ENCODE measurements at places on chromosomes 7 and 10.

GRCh38 chr7:33044986-33045385 lies 17.6 kb downstream of the NT5C3A start:
- no peak for DNase-seq

DNA sequence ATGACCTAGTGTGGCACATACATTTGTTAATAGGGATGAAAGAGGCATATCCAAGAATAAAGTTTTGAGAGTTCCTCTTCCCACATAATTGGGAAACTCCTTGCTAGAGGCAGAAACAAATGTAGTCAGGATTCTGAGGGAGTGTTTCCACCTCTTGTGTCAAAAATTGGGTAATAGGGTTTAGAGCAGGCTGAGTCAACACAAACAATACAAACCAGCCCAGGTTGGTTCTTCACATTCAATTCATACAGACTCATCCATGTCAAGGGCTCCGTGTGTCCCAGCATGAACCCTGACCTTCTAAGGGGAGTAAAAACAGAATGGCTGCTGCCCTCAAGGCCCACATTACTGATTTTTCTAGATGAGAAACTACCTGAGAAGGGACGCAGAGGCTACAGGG lies 75.3 kb downstream of the GLI3 start:
- DNase-seq = no peak

GRCh38 chr10:5293691-5294550 lies 70.8 kb upstream of the UCN3 start:
- peak; percentile 56 for DNase-seq

GRCh38 chr7:16491148-16491547 lies 25.6 kb upstream of the SOSTDC1 start:
- no peak for DNase-seq

- DNase-seq = no peak
These were observed 352 bp upstream of the ZNF485 start for GRCh38 chr10:43605850-43606322.

DNA sequence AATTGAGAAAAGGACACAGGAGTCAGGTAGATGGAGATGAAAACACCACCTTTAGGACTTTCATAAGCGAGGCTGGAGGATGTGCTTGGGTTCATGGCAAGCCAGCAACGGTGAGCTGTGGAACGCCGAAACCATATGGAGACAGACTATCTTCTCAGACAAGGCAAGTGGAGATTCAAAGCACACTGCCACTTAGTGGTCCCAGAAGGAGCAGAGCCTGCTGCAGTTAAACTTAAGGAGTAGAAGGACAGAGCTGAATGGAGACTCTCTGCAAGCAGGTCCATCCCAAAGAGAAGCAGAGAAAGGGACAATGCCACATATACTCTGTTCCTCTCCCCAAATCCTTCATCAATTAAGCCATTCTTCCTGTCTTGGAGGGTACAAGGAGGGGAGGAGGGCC lies 236.3 kb upstream of the HABP2 start:
- no peak for DNase-seq

DNA sequence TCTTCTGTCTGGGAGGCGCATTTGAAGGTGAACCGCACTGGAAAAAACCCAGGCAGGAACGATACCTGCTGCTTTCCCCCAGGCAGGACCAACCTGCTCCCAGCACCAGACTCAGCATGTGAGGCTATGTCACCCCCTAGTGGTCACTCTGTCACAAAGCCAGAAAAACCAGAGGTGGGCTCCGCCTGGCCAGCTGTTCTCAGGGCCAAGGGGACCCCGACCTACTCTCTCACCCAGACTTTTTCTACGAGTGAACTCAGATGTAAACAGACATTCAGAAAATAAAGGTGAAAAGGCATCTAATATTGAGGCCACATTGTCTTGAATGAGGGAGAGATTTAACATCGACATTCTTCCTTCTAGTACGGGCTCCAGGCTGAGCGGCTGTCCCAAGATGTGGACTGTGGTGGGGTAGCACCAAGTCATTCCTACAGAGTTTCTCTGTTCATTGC lies 117.3 kb downstream of the PRKAG2 start:
- DNase-seq = peak; percentile 51

DNA sequence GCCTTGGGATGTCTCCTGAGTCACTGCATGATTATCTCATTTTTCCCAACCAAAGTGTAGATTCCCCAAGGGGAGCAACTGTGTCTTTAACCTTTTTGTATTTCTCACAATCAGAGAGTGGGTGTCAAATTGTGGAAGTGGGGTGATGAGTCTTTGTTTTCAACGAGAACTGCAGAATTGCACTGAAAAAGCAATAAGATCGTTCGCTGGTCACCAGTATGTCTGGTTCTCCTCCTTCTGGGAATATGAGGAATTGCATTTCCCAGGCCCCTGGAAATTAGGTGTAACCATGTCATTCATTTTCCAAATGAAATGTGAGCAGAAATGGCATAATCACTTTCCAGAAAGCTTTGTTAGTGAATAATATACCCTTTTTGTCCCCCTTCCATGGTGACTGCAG lies 326.9 kb downstream of the GPAM start:
- no peak for DNase-seq

- no peak for DNase-seq
These were observed 24.5 kb upstream of the RHOBTB1 start for GRCh38 chr10:60968504-60968903.

DNA sequence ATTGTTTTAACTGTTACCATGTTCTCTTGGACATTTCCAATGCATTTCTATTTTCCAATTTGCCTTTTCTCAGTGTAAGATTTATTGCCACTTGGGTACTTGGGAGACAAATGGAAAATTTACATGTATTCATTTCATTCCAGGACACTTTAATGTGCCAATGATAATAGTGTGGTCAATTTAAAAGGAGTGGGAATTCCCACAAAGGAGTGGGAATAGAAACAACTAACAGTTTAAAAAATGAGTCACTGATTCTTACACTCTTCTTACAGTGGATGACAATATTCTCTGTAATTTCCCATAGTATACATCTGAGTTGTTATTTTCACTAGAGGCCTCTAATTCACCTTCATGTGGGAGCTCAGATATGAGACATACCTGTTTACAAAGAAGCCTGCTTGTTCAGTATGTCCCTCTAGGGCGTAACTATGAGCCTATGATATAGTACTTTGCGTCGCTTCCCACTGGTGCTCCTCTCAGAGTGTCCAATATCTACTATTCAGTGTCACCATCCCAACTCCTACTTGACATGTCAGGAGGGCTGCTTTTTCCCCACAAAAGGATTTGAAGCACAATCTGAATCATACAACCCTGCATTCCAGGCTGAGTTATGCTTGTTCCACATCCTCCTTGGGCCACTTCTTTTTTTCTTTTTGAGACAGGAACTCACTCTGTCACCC lies 301.3 kb downstream of the PHTF2 start:
- DNase-seq = no peak

DNA sequence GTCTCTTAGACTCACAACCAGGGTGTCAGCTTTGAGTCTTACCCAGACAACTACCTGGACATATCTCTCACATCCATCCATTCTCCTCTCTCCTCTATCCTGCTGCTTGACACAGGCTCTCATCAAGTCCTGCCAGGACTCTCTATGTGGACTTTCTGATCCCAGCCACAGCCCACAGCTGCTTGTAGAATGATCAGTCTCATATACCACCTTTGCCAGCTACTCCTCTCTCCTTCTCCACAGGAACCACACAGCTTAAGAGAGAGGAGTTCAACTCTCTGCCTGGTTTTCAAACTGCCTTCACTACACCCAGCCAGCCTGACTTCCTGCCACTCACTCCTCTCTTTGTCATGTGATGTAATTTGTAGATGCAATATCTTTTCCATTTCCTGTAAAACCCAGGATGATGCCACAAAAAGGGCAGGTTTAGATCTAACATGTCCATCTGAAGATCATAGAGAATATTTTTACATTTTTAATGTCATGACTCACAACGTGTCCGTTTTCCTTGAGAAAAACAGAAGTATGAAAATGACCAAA lies 154.0 kb downstream of the RAB11FIP2 start:
- DNase-seq = no peak

GRCh38 chr10:68492118-68492517 lies 20.3 kb upstream of the DNA2 start:
- no peak for DNase-seq

DNA sequence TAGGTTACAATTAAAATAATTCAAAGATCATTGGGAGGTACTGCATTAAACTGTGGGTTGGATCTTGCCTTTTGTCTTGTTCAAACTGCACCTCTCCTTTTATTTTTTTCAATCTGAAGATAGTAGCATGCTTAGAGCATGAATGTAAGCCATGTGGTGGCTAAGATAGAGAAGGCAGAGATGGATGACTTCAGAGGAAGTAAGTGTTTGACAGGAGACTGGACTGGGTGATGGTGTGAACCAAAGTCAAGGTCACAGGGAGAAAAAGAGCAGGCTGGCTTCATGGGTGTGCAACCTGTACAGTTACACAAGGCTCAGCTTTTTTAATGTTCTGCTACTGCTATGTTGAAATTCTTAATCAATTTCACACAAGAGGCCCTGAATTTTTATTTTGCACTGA lies 85.6 kb downstream of the ZEB1 start:
- no peak for DNase-seq

GRCh38 chr7:42097752-42098151 lies 139.3 kb downstream of the GLI3 start:
- no peak for DNase-seq

- DNase-seq = no peak
These were observed 24.6 kb downstream of the WIPI2 start for GRCh38 chr7:5214641-5215040.

DNA sequence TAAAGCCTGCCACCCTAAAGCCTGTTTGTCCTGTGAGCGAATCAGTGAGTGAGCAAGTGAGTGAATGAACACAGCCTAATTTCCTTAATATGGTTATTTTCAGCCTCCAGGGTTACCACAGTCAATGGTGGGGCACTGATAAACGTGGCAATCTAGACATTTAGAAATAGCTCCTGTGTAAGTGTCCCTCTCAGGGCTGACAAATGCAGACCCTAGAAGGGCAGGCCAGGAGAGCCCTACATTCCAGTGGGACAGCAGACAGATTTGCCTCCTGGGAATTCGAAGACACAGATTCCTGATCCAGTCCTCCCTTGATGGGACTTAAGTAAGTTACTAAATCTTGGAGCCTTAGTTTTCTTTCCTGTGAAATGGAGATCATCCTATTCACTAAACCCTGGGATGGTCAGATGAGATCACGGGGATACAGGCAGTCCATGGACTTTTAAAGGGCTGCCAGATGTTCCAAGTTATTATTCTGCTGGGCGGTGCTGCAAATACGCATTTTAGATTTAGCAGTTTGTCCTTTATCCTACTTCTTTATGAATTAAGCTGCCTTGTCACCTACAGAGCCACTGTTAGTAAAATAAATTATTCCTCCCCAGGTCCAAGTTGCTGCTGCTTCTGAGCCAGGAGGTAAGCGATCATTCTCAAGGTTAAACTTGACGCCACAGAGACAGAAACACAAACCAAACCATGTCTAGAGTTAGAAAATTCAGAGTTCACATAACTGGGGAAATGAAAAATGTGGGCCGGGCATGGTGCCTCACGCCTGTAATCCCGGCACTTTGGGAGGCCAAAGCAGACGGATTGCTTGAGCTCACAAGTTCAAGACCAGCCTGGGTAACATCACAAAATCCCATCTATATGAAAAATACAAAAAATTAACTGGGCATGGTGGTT lies 54.8 kb upstream of the TM9SF3 start:
- no peak for DNase-seq

DNA sequence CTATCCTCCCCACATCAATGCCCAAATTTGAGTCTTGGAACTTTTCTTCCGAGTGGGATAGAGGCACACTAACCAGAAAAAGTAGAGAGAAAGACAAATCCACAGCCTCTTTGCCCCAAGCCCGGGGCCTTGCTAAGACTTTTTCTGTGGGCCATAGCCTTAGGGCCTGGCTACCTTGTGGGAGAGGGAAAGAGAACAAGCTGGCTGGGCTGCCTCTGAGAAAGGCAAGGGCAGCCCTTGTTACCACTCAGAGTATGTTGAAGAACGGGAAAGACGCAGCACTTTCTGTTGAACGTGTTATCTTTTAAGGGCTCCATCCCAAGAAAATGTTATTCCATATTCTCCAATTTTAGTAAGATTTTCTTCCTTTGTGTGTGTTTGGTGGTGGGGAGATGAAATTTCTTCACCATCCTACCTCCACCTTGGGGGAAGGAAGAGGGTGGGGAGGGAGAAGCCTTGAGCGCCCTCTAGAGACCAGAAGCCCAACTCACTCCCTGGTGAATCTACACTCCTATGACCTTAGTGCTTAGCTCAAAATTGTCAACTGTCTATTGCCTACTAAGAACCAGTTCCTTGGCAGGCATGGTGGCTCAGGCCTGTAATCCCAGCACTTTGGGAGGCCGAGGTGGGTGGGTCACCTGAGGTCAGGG lies 3.9 kb upstream of the NRF1 start:
- DNase-seq = peak; percentile 33

- DNase-seq = no peak
These were observed 334.4 kb downstream of the CALN1 start for GRCh38 chr7:72077786-72078185.

GRCh38 chr7:69018200-69018599 lies 580.1 kb upstream of the AUTS2 start:
- no peak for DNase-seq

Data from kidney capillary endothelial cell (primary cell).